Mammary epithelial cell (primary cell): ENCODE measurements at places on chromosomes 13 and 19. TPM values are rescaled to one million over a fixed set of nuclear protein-coding genes. Genes with fewer than 3 reads are reported as not detected.

GRCh38 chr19:18046059-18046718 is 38.2 kb downstream of the ARRDC2 start:
- DNase-seq, result peak; percentile 83

GRCh38 chr13:44309794-44310757 is 63.5 kb upstream of the SERP2 start:
- DNase-seq, result no peak

DNA sequence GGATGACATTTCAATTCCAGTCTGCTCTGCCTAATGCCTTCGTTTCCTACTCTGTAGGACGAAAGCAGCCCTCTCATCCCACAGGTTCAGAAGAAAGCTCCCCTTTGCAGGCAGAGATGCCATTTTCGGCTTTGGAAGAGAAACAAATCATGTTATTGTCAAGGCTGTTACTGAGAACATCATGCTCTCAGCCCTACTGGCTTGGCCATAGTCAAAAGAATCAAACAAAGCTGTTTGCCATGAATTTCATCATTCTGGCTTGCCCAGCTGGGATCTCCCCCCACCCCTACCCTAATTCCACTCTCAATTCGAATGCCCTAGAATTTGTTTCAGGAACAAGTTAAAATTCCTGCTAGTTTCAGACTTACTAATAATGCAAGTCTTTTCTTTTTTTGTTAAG is 162.3 kb upstream of the SERP2 start:
- DNase-seq, result no peak

DNA sequence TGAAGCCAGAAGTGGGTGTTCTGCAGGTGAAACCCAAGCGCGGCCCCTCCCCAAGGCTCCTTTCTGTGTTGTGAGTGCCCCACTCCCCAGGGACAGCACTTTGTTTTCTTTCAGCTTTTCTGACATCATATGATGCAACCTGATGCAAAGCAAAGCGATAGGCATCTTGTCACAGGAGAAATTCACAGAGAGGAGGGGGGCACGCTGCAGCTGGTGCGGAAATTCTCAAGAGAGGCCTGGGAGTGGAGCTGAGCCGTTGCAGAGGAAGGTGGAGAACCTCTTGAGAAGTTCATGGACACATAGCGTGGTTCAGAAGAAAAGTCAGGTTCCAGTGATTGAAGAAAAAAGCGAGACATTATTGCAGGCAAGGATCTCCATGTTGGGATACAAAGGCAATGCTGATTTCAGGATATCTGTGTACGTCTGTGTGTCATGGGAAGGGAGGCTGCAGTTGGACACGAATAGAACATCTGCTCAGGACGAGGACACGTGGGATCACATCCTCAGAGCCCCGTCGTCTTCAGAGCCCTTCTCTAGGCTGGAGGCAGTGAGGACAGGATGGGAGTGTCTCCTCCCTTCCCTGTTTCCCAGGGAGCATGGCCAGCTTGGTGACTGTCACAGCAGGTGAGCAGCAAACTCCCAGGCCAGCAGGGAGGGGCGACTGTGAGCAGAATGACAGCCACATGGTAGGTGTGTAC is 79.2 kb downstream of the IRS2 start:
- DNase-seq, result no peak

DNA sequence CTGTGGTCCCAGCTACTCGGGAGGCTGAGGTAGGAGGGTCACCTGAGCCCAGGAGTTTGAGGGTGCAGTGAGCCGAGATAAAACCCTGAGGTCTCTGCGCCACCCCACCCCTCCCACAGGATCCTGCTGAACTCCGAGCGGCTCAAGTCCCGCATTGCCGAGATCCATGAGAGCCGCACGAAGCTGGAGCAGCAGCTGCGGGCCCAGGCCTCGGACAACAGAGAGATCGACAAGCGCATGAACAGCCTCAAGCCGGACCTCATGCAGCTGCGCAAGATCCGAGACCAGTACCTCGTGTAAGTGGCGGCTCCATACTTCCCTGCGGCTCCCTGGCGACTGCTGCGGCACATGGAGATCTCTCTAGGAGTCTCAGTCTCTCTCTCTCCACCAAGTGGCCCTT is 6.6 kb upstream of the IFI30 start:
- no peak for DNase-seq

Gene PCDH8
- not detected in 2 replicates for total RNA-seq

Gene NCR1
- not detected in 2 replicates for total RNA-seq
